ENCODE measurements at places on chromosomes 1 and 21.
A peak's percentile ranks its signal among the peaks of the same experiment; 100 is the strongest.

- no peaks in the 10 kb centered on the region for H3K27me3 ChIP-seq
- H3K27ac ChIP-seq: no peak overlapping the region
- no peaks in the 10 kb centered on the region for H3K4me1 ChIP-seq
- H3K4me3 ChIP-seq: no peak overlapping the region
- DNase-seq: no peak
Observed at GRCh38 chr1:45043094-45043493, 31.0 kb downstream of the UROD start.

DNA sequence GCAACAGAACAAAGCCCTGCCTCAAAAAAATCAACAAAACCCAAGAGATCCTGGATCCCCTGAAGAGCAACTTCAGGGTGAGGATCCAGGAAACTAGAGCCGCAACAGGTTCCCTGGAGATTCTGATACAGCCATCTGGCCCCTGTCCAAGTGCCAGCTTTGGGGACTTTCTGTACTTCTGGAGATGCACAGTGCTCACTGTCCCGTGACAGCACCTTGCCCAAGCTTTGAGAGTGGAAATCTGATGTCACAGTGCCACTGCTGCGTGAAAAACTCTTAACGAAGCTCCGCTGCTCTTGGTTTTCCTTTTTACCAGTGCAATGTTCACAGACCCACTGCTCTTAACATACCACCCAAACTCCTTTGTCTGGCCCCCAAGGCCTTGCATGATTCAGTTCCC lies 26.3 kb downstream of the STK40 start:
- H3K36me3 ChIP-seq: peaks cover 15% of the 10 kb centered on the region
- no peak overlapping the region for H3K27ac ChIP-seq
- H3K4me3 ChIP-seq: no peak overlapping the region
- no peaks in the 10 kb centered on the region for H3K27me3 ChIP-seq
- no peak for DNase-seq

DNA sequence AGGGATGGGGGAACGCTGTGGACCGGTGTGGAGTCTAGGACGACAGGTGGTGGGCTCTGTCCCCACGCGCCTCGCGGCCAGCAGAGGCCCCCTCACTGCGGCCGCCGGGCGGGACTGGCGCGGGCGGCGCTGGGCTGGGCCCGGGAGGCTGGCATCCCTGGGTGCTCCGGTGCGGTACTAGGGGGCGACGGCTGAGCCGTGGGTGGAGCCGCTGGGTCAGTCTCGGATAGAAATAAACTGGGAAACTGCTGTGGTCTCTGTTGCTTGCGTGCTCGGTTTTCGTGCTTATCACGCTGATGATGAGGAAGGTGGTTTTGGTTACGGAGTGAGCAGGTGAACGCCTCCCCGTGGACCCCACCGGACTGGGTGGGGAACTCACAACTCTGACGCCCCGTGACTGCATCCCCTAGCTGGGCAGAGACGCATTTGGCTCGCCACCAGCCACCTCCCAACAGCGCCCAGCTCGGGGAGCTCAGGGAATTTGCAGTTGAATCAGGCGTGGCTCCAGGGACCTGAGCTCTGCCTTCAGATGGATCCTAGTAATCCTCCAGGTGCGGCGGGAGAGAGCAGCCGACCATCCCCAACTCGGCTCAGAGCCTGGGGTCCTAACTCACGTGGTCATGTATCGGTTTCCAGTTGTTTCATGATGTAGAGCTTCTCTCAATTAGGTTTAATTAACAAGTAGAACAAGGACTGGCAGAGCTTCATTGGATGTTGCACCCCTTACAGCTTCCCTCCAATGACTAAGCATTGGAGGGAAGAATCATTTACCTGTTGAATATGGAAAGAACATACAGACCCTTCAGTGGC lies 32.1 kb downstream of the HSD17B7 start:
- no peak overlapping the region for H3K27ac ChIP-seq
- no peaks in the 10 kb centered on the region for H3K4me1 ChIP-seq
- peak overlapping the region; percentile 11 for H3K4me3 ChIP-seq
- no peaks in the 10 kb centered on the region for H3K36me3 ChIP-seq

DNA sequence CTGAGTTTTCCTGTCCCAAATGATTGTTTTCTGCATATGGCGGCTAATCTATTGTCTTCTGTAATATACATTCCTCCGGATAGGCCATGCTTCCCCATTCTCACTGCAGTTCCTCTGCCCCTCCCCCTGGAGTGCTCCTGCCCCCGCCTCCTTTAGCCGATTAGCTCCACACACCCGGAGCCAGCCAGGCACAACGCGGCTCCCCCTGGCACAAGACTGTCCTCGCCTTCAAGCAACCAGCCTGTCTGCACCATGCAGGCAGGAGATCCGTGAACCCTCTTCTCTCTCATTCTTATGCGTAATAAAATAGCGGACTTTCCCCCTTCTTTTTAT lies 18.0 kb downstream of the SERTAD4 start:
- no peak overlapping the region for H3K4me3 ChIP-seq
- no peaks in the 10 kb centered on the region for H3K4me1 ChIP-seq
- no peak overlapping the region for H3K27ac ChIP-seq
- H3K27me3 ChIP-seq: no peaks in the 10 kb centered on the region

GRCh38 chr21:40244981-40245380 lies 377.7 kb downstream of the PCP4 start:
- no peak overlapping the region for H3K4me3 ChIP-seq
- H3K27ac ChIP-seq: no peak overlapping the region
- no peaks in the 10 kb centered on the region for H3K36me3 ChIP-seq
- H3K27me3 ChIP-seq: no peaks in the 10 kb centered on the region

DNA sequence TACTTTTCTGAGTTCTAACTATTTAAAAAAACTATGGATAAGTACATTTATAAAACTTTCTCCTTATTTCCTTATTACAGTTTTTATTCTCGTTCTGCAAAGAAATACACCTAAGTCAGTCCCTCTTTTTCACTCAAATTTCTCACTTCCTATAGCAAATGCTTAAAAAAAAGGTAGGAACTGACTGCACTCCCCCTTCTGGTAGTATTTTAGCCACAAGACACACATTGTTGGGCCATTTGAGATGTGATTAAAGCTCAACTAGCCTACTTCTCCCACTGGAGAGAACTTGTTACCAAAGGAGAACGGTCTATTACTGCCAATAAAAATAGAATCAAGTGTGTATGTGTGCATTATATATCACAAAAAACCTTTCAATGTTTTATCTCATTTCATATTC lies 521.9 kb upstream of the PRMT6 start:
- DNase-seq: no peak
- no peaks in the 10 kb centered on the region for H3K36me3 ChIP-seq
- no peaks in the 10 kb centered on the region for H3K27me3 ChIP-seq
- H3K4me1 ChIP-seq: no peaks in the 10 kb centered on the region
- no peak overlapping the region for H3K4me3 ChIP-seq
- no peak overlapping the region for H3K27ac ChIP-seq

DNA sequence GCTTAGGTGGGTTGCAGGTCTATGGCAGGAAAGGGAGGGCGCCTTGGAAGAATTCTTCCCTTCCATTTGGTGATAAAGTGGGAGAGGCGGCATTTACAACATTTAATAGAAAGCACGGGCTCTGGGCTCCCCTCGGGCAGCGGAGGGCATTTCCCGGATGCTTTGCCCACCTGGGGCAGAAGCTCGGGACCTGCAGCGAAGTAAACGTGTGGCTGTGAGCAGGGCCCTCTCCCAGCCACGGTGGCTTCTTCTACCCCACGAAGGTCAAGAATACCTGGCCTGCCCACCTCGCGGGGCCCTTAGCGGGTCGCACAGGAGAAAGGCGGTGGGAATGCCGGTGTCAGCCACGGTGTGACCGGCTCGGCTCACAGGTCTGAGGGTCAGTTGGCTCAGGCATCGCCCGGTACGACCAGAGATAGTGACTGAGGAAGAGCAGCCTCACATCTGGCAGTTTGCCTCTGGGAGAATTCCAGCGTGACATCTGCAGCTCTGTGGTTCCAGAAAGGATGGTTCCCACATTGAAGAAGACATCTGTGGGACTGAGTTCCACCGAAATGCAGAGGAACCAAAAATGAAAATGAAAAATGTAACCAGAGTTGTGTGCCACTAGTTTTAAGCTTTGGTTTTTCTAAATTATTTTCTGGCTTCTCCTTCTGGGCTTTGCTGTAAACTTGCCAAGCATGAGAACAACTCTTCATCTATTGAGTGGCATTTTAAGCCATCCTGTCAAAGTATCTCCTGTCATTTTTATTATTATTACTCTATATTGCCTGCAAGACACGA lies 720 bp upstream of the F3 start:
- no peaks in the 10 kb centered on the region for H3K36me3 ChIP-seq
- H3K27me3 ChIP-seq: no peaks in the 10 kb centered on the region
- peak; percentile 79 for DNase-seq
- H3K4me1 ChIP-seq: peaks cover 29% of the 10 kb centered on the region

DNA sequence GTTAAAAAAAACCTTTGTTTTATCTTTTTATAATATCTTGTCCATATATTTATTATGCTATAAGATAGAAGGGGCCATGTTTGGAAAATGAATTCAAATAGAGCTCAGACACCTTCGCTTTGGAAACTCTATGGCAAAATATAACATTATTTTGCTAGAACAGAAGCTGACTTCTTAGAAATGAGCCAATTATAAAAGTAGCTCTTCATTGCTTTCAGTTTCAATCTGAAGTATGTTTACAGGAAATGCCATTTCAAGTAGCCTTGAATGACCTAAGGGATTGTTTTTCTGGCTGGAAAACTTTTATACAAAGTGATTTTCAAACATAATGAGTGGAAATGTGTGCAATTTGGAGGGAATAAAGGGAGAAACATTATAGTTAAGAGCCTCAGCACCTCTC lies 37.8 kb upstream of the GBP5 start:
- DNase-seq: no peak
- H3K27ac ChIP-seq: no peak overlapping the region
- H3K4me3 ChIP-seq: no peak overlapping the region
- no peaks in the 10 kb centered on the region for H3K27me3 ChIP-seq
- no peaks in the 10 kb centered on the region for H3K36me3 ChIP-seq
- no peaks in the 10 kb centered on the region for H3K4me1 ChIP-seq
